Ureter (tissue), 1 donor: ENCODE measurements at places on chromosomes 2 and 18. TPM values are rescaled to one million over a fixed set of nuclear protein-coding genes. Genes with fewer than 3 reads are reported as not detected.

DNA sequence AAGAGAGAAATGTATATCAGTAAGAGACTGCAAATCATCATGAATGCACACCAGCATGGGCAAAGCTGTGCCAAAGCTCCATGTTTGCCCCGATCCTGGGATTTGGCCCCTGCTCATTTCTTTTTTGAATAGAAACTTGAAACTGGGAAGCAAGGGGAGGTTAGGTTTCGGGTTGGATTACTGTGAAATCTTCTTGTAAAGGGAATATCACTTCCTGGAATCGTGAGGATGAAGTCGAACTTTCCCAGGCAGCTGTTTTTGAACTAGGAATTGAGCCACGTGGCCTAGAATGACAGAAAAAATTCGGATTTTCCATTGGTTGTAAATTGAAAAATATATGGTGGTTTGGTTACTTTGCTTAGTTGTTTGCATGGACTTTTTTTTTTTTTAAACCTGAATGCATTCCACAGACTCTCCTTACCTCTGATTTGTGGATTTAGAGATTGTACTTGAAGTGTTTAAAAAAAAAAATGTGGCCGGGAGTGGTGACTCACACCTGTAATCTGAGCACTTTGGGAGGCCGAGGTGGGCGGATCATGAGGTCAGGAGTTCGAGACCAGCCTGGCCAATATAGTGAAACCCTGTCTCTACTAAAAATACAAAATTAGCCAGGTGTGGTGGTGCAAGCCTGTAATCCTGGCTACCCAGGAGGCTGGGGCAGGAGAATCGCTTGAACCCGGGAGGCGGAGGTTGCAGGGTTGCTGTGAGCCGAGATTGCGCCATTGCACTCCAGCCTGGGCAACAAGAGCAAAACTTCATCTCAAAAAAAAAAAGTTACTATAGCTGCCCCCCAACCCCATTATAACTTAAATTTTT lies 32.1 kb downstream of the GRHL1 start:
- DNase-seq, result no peak

GRCh38 chr2:136239079-136239685 lies 121.2 kb upstream of the CXCR4 start:
- no peak for DNase-seq

GRCh38 chr2:189300916-189301315 lies 121.4 kb upstream of the COL5A2 start:
- no peak for DNase-seq

GRCh38 chr2:169080250-169081069 lies 11.1 kb downstream of the DHRS9 start:
- DNase-seq, result no peak

GRCh38 chr2:135744760-135745314 lies 3.2 kb downstream of the UBXN4 start:
- DNase-seq, result no peak

DNA sequence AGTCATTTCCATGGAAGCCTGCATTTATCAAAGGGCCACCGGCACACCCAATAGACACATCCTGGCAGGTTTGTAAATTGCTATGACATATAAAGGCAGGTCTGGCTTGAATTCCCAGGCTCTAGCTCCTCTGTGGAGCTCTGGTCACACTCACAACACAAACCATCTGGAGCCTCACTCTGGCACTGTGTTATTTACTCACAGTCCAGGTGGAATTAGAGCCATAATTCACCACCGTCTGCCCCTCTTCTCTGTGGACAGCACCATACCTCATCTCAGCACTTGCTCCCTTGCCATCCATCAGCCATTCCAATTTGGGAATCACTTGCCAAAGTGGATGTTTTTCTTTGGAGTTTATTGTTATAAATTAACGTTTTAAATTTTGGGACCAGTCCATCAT lies 84.3 kb upstream of the OSR1 start:
- no peak for DNase-seq

DNA sequence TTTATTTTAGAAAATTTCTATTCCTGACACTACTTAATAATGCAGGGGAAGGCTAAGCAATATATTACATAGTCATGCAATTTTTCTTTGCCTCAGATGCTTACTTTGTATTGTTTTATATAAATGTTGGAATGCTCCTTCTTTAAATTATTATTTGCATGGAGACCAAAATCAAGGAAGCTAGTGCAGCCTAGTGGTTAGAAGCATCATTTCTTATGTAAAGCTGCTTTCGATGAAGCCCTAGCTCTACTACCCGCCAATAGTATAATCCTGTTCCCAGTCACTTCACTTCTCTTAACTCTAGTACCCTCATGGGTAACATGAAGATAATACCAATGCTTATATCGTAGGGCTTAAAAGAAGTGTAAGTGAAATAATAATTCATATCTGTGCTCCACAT lies 198.9 kb downstream of the LRATD1 start:
- no peak for DNase-seq

DNA sequence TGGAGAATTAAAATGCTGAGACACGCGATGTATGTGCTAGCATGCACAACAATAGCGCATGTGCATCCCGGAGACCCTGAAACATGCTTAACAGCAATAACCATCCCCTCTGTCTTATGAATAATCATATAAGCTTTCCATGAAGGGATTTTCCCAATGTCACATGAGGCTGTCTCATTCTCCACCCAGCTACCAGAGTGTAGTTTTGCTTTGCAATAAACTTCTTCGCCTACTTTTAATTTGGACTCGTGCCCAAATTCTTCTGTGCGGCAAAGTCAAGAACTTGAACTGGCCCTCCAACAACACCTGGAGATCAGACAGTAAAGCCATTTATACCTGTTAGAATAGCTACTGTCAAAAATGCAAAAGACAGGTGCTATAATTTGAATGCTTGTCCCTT lies 15.5 kb downstream of the LYG1 start:
- DNase-seq, result no peak

GRCh38 chr2:18750672-18751554 lies 161.5 kb upstream of the NT5C1B start:
- no peak for DNase-seq

CYP27C1 gene
- total RNA-seq, result 0.73 TPM

AKAIN1 gene
- total RNA-seq, result not detected

PFN4 gene
- total RNA-seq, result 1.2 TPM

MAL gene
- total RNA-seq, result 19.2 TPM

TMEM17 gene
- total RNA-seq, result 2.0 TPM

RAB12 gene
- 50.0 TPM for total RNA-seq
